ENCODE measurements at places on chromosomes 12 and 14.

- peak; percentile 85 for DNase-seq
Observed at GRCh38 chr12:11576104-11576503, 73.4 kb upstream of the ETV6 start.

DNA sequence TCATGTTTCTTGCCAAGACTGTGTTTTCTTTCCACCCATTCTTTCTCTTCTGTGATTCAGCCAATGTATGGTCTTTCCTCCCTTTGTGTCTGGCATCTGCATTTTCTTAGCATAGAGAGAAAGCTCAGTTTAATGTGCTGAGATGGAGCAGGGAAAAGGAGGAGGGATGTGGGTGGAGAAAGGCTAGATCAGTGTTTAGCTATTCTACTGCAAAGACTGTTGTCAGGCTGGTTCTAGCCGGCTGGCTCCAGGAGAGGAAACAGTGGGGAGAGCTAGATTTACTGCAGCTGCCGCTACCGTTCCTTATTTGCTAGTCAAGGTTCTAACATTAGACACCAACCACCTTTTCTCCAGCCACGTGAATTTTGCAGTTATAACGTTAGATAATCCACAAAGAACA is 5.2 kb upstream of the RIMKLB start:
- DNase-seq = no peak

GRCh38 chr14:89373185-89373584 is 43.8 kb downstream of the FOXN3 start:
- no peak for DNase-seq

GRCh38 chr14:36835128-36835527 is 173.5 kb downstream of the PAX9 start:
- peak; percentile 60 for DNase-seq

GRCh38 chr14:76097547-76097946 is 54.2 kb upstream of the GPATCH2L start:
- no peak for DNase-seq

DNA sequence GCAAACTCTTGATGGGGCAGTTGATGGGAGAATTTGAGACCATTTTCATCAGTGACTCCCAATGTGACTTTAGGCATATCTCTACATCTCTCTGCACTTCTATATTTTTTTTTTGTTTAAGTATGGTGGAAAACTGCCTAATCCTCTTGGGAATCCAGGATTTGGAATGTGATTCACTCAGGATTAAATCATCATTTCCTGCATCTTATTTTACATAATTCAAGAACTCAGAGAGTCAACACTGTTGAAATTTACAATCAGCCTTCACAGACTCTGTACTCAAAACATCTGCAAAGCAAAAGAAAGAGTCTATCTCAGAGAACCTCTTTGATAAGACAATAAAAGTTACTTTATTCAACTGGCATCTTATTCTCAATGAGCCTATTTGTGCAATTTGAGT is 260.7 kb upstream of the NOS1 start:
- DNase-seq = no peak

DNA sequence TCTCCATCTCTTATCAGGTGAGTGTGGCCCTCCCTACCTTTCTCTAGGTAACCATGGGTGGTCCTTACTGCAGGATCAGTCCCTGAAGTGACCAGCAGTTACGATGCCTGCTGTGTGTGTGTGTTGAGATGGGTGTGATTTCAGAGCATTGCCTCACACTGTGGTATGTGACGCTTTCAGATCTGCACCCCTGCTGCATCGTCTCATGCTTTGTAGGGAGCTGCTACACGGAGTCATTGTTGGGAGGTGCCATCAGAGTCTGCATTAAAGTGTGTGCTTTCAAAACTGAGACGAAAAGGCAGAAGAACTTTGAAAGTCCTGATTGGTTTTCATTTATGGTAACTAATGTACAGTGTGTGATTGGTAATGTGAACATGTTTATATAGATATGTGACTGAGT is 150.5 kb downstream of the PELI2 start:
- no peak for DNase-seq

DNA sequence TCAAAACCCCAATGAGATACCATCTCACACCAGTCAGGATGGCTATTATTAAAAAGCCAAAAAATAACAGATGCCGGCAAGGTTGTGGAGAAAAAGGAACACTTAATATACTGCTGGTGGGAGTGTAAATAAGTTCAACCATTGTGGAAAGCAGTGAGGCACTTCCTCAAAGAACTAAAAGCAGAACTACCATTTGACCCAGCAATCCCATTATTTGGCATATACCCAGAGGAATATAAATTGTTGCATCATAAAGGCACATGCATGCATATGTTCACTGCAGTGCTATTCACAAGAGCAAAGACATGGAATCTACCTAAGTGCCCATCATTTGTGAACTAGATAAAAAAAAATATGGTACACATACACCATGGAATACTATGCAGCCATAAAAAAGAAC is 59.9 kb downstream of the MGST1 start:
- no peak for DNase-seq

DNA sequence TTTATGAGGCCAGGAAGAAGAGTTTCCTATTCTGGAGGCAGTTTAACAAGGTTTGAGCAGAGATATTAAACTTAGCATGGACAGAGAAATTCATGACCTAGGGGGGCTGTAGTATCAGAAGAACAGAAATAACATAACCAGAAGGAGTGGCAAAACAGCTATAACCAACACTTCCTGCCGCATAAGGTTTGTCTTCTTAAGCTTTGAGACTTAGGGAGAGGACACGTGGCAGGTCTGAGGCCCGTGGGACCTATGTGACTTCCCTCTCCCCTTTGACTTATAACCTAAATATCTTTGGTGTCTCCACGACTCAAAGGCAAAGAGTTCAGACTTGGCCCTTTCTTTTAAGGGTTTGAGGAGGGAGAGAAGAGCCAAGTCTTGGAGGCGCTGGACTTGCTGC is 119.1 kb upstream of the PZP start:
- DNase-seq = no peak

- peak; percentile 46 for DNase-seq
Observed at GRCh38 chr12:15592934-15593333, 196.3 kb downstream of the EPS8 start.

GRCh38 chr12:51923506-51924365 is 16.4 kb downstream of the ACVRL1 start:
- DNase-seq = no peak

GRCh38 chr12:3527181-3527580 is 36.2 kb downstream of the PRMT8 start:
- peak; percentile 76 for DNase-seq

Data from M059J (cell line).